ENCODE measurements at places on chromosomes 11 and 22.

- DNase-seq = no peak
Measured at GRCh38 chr11:65576867-65577755, 1.3 kb downstream of the EHBP1L1 start.

GRCh38 chr11:118139578-118139977, 13.0 kb downstream of the SCN4B start:
- no peak for DNase-seq

DNA sequence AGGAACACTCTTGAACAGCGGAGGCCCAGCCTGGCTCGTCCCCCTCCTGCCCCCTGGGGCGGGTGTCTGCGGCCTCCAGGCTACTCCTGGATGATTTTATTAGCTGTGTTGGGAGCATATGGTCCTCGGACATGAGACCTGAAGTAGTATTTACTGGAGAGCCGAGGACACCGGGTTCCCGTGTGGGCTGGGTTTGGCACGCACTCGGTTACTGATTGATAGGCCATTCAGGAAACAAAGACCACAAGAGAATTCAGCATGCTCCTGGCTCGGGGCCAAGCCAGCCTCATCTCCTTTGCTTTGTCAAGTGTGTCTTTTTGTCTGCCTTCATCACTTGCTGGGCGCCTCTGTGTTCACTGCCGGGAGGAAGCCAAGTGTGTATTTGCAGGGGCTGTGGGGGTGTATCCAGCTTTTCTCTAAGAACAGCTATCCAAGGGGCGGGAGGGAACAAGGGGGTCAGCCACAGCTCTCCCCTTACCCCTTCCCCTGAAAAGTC, 9.7 kb downstream of the FXYD2 start:
- peak; percentile 46 for DNase-seq

DNA sequence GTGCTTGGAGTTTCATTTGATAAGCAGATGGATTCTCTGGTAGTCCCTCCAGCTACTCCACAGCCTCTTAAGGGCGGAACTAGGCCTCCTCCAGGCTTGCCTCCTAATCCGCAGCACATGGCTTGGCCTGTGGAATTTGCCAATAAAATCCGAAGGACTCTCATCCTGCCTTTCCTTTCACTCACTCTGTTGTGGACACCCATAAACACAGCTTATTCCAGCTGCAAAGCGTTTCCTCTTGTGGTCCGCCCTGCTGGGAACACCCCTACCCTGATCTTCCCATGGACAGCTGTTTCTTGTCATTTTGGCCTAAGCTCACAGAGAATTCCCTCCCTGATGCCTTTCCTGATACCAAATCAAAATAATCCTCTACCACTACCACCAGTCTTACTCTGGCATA, 546.2 kb downstream of the NTM start:
- no peak for DNase-seq

DNA sequence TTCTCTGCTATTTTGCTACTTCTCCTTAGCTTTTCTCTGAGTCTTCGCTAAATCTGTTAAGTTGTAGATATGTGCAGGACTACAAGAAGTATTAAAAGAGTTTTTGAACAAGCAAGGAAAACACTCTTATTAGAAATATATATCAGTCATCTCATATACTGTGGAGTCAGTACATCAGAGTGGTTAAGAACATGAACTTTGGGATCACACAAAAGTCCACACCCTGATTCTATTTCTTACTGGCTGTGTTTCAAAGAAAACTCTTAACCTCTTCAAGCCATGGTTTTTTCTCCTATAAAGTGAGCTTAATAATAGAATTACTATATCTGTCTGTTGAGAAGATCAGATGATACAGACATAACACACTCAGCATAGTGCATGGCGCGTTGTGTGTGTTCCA, 29.5 kb downstream of the MMP13 start:
- no peak for DNase-seq

DNA sequence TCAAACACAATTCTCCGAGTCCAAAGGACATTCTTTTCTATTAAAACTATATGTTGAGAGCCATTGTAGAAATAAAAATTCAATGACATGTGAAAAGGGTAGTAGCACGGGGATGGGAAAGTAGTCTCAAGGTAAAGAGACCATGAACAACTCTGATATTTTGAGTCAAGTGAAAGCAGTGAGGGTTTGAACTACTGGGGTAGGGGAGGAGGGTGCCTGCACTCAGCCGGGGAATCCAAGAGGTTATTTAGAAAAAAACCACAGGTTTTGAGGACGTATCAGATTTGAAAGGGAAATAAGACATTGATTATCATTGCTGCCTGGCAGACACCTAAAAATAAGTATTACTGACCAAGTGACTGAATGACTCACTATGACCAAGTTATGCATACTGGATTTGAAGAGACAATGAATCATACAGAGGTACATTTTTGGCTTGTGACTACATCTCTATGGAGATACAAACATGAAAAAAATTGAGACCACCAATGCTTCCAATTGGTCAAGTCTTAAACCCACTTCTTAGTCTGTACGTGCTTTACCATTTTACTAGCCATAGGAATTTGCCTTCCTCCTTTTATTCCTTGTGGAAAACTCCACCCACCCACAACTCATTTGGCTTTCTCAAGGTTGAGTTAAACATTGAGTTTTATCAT, 2.2 kb upstream of the OR52H1 start:
- no peak for DNase-seq

DNA sequence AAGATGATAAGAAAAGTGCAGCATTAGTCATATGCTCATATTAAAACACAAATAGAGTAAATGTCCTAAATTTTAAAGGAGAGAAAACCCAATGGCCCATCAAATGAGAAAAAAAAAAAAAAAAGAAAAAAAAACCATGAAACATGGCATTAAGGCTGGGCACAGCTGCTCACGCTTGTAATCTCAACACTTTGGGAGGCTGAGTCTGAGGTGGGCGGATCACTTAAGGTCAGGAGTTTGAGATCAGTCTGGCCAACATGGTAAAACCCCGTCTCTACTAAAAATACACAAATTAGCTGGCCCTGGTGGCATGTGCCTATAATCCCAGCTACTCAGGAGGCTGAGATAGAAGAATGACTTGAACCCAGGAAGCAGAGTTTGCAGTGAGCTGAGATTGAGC, 515.5 kb upstream of the ANO3 start:
- DNase-seq = no peak

- no peak for DNase-seq
Measured at GRCh38 chr22:23696326-23696851, 5.6 kb downstream of the RGL4 start.

GRCh38 chr11:76688146-76688545, 17.6 kb upstream of the LRRC32 start:
- DNase-seq = no peak

DNA sequence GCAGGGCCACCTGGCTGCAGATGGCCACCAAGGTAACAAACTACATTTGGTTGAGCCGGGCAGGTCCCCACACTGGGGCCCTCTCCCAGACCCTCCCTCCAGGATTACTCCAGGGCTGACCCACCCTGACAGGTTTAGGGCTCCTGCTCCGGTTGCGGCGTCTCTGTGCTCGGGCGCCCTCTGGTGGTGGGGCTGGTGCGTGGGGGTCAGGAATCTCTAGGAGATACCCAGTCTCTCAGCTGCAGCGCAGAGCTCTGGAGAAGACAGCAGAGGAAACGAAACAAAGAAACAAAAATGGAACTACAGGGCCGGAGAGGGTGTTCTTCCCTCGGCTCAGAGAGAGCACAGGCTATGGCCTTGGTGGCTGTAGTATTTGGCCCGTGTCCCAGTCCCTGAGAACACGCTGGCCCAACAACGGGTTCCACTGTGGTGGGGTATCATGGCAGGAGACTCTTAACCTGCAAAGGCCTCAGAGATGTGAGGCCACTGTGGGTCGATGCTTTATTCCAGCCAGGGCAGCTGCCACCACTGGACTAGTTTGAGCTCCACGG, 2.4 kb downstream of the C11orf96 start:
- no peak for DNase-seq

GRCh38 chr11:35981581-35981980, 37.7 kb downstream of the LDLRAD3 start:
- DNase-seq = no peak

- DNase-seq = no peak
Measured at GRCh38 chr11:120589376-120589775, 77.8 kb downstream of the GRIK4 start.

- no peak for DNase-seq
Measured at GRCh38 chr11:70176940-70177689, 26.0 kb upstream of the FADD start.

DNA sequence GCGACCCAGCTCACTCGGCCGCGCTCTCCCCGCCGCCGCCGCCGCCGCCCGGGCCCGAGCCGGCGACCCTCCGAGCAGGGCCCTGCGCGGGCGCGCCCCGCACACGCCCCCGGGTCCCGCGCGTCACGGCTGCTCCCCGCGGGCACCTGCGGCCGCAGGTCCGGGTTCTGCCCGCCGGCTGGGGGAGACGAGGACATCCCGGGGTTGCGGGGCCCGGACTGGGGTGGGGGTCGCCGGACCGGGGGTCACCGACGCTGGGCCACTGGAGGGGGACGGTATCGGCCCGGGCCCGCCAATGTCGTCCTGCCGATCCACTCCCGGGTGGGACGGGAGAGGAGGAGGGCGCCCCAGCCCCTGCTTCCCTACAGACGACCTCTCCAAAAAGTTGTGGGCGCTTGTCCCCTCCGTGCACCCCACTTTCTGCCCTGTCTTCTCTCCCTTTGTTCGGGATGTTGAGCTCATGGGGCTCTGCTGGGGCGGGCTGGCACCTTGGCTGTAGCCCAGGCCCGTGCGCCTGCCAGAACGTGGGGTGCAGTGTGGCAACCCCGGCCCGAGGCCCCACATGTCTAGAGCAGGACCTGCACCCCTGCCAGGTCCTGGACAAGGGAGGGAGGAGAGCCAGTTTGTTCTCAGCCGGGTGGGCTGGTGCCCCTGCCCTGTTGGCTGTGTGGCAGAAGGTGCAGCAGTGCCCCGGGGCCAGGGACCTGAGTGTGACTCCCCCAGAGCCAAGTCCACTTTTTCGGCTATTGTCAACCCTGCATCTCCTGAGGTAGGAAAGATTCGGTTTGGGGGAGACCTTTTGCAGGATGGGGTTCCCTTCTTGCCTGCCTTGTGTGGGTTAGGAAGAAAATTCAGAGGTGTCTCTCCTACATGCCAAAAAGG, 40.2 kb upstream of the CELSR1 start:
- DNase-seq = no peak

DNA sequence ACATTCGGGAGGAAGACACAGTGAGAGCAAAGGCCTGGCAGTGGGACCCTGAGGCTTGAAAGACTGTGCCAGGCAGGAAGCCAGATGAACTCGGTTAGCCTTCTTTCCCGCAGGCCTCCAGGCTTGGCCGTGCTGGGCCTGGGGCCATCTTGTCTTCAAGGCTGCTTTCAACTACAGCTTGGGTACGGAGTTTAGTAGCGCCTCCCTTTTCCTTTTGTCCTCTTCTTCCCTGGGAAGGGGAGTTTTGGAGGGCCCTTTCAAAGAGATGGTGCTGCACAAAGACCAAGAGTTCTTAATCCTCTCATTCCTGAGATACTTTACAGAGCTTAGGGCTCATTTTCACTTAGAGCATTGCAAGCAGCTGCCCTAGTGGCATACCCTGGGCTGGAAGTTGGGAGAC, 87.5 kb downstream of the TP53I11 start:
- DNase-seq = no peak

DNA sequence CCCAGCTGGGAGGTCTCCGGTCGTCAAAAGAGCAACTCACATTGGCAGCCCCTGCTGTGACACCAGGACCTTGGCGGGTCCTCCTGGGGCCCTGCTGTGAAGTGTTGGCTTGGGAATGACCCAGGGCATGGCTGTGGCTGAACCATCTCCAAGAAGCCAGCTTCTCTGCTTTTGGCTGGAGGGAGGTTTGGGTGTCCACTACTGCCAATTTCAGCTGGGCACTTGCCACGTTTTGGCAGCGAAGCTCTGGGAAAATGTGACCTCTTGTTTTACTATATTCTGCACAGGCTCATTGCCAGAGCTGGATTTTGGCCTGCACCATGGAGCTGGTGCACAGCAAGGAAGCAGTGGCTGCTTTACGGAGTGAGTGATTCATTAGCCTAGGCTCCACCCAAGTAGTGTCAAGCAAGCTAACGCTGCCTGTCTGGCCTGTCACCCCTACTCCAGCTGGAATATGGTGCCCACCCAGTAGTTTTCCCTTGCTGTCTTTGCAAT, 24.3 kb upstream of the SMCO4 start:
- DNase-seq = no peak

- no peak for DNase-seq
Measured at GRCh38 chr11:61961570-61962212, 5.7 kb downstream of the FTH1 start.

DNA sequence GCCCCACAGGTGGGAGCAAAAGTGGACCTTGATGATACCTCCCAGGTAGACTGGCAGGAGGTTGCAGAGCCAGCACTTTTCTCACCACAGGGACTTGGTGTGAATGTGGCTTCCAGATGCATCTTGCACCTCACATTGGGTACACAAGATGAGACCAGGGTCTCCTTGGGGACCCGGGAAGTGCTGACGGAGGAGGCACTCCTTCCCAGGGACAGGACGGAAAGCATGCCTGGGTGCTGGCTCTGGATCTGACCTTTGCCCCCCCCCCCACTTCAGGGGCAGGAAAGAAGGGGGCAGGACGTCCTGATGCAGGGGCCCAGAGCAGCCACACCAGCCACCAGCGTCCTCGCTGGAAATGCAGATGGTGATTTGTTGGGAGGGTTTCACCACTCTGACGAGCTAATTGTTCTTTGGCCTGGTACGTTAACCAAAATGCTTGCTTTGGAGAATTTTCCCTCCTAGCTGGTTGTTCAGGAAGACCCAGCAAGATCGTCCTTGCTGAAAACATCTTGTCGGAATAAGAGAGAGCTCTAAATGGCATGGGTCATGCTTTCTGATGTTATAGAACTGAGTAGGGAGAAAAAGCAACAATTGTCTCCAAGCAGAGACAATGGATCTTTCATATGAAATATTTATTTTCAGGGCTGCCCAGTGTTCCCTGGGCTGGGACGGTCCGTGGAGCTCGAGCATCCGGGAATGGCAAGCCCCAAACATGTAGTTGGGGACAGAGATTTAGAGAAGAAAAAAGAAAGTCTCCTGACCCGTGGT, 74.4 kb upstream of the PPARA start:
- DNase-seq = no peak

DNA sequence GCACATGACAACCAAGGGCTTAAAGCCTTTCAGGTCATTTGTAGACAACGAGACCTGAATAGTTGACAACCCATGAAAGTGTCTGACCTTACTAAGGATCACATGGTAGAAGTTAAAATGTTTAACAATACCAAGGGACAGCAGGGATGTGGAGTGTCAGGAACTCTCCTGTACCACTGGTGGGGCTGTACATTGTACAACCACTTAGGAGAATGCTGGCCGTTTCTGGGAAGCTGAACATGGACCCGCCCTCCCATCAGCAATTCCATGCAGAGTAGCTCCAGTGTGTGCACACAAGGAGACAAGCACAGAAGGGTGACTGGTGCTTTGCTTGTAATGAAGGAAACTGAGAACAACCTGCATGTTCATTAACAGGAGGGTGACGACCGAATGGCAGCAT, 162.9 kb downstream of the MPPED1 start:
- DNase-seq = no peak

GRCh38 chr11:62233730-62234129, 8.3 kb upstream of the SCGB1D2 start:
- DNase-seq = no peak

DNA sequence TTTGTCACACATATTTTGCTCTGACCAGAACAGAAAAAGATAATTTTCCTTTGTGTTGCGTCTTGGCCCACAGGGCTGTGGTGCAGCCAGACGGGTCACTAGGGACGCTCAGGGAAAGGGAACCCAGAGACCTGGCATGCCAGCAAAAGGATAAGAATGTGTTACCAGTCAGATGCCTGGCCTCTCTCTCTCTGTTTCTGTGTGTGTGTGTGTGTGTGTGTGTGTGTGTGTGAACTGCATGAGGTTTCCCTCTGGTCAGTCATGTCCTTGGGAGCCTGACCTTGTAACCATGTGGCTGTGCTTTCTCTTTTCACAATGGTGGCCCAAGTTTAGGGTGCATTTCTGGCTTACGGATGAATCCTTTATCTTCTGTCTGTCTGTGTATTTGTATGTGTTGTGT, 25.4 kb downstream of the CCKBR start:
- no peak for DNase-seq

Measured in NCI-H187 treated with DMSO at 0.1 percent for 48 hours (cell line).